Pulmonary artery endothelial cell (primary cell): ENCODE measurements at places on chromosomes 12 and 14. TPM values are rescaled to one million over a fixed set of nuclear protein-coding genes. Genes with fewer than 3 reads are reported as not detected.

CATSPERB gene
- not detected in 2 replicates for total RNA-seq

GRCh38 chr12:118488034-118488433 is 111.7 kb downstream of the SUDS3 start:
- DNase-seq, result no peak

PRB3 gene
- not detected in 2 replicates for total RNA-seq

AICDA gene
- not detected in 2 replicates for total RNA-seq

CMA1 gene
- not detected in 2 replicates for total RNA-seq

DNA sequence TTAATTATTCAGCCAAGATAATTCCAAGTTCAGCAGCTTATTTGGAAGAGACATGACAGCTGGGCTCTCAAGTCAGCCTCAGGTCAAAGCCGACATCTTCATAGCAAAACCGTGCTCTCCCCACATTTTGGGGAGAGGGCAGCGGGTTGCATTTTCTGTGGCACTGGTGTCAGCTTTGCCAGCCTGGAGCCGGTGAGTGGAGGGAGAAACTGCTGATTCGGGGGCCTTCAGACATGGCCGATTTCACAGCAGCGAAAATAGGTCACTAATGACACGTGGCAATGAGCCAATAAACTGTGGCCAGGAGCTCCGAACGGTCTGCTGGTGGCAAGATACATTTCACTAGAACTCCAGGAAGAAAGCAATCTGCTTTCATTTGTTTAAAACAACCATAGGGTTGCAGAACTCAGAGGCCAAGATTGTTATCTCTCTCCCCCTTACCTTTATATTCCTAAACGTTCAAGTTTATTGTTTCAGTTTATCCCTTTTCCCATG is 173.2 kb downstream of the CAND1 start:
- DNase-seq, result no peak

- DNase-seq, result no peak
Measured at GRCh38 chr14:72599579-72600470, 294.1 kb downstream of the DPF3 start.

GRCh38 chr12:63846238-63846967 is 1.9 kb downstream of the SRGAP1 start:
- DNase-seq, result no peak

CIROP gene
- total RNA-seq, result not detected in 2 replicates

GRCh38 chr12:75814851-75815754 is 216.5 kb downstream of the PHLDA1 start:
- peak; percentile 94 for DNase-seq

- peak; percentile 48 for DNase-seq
Measured at GRCh38 chr12:27780612-27781408, 774 bp upstream of the MANSC4 start.

GRCh38 chr12:89306827-89307473 is 45.4 kb downstream of the DUSP6 start:
- no peak for DNase-seq
